Posterior vena cava (tissue), 2 donors: ENCODE measurements at places on chromosomes 16 and 17. TPM values are rescaled to one million over a fixed set of nuclear protein-coding genes. Genes with fewer than 3 reads are reported as not detected.

DNA sequence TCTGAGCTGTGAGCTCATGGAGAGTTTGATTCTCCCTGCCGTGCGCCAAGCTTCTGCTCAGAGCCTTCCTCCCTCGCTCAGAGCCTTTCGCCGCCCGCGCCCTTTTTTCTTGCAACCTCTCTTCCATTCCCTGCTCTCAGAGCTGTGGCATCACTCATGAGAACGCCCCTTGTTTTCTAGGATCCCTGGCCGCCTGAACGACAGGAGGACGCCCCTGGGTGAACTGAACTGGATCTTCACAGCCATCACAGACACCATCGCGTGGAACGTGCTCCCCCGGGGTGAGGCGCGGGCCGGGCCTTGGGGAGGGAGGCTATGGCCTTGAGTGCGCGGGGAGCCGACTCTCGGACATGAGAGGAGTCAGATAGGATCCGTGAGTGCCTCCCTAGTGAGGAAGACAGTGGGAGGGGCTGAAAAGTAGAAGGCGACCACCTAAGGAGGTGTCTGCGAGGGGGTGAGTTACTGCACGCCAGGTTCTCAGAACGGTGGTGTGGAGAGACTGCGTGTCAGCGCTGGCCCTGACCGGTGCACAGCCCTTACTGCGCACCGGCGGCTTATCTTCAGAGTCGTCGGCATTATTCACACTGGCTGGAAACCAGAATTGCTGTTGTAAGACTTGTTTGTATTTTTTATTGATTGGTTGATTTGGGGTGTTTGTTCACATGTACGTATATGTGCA, 169.5 kb upstream of the CHMP6 start:
- peak; percentile 78 for DNase-seq

DNA sequence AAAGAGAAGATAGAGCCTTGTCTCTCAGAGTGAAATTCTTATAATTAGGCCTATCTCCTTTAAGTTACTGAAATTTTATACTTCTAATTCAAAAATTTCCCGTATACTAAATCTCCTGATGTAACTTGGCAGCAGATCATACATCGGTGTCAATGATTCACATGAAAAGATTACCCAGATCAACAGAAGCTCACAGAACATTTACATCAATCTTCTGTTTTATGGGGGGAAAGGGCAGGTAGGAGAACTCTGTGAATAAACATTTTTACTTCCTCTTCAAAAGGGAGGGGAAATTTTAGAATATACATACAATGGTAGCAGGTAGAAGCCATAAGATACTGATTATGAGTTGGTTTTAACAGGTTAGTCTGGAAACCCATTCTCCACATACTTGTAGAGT, 43.1 kb downstream of the PHLPP2 start:
- DNase-seq, result no peak

- no peak for DNase-seq
Measured at GRCh38 chr17:2048805-2049204, 6.1 kb upstream of the HIC1 start.

DNA sequence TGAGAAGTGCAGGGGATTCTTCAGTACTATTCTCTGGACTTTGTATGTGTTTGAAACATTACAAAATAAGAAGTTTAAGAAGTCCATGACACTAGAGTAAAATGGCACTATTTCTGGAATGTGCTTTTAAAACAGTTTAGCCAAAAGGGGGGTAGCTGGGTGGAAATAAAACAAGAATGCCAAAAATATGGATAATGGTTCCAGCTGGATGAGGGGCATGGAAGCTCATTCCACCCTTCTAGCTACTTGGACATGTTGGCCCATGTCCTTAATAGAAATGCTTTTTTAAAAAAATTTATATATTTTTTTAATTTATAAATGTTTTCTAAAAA, 13.1 kb downstream of the ZC3H7A start:
- DNase-seq, result no peak

- DNase-seq, result peak; percentile 5
Measured at GRCh38 chr16:66295213-66295612, 71.3 kb upstream of the CDH5 start.

- no peak for DNase-seq
Measured at GRCh38 chr17:46124695-46125592, 68.3 kb downstream of the KANSL1 start.

- no peak for DNase-seq
Measured at GRCh38 chr17:27834571-27834970, 34.2 kb upstream of the NOS2 start.

DNA sequence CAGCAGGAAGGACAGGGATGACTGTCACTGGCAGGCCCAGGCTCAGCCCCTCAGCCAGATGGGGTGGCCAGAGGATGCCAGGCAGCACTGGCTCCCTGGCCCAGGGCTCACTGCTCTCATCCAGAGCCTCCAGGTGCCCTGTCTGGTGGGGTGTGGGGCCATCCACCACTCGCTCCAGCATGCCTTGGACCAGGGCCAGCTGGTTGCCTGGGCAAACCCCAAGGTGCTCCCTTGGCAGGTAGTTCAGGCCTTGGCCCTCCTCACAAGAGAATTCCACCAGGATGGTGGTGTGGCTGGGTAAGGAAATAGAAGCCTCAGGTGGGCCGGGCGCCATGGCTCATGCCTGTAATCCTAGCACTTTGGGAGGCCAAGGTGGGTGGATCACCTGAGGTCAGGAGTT, 29.4 kb downstream of the LGALS9 start:
- no peak for DNase-seq

NPIPB13 gene
- total RNA-seq, result 21.2 TPM

GP2 gene
- 4.9 TPM for total RNA-seq

TBC1D28 gene
- not detected for total RNA-seq

MYH3 gene
- 75.1 TPM for total RNA-seq

CACNG4 gene
- total RNA-seq, result not detected
